B cell (primary cell): ENCODE measurements at places on chromosomes 6 and 20.

- no peak for DNase-seq
Observed at GRCh38 chr6:126180585-126180984, 159.3 kb upstream of the CENPW start.

- DNase-seq, result no peak
Observed at GRCh38 chr20:51703400-51704287, 64.5 kb downstream of the ATP9A start.

DNA sequence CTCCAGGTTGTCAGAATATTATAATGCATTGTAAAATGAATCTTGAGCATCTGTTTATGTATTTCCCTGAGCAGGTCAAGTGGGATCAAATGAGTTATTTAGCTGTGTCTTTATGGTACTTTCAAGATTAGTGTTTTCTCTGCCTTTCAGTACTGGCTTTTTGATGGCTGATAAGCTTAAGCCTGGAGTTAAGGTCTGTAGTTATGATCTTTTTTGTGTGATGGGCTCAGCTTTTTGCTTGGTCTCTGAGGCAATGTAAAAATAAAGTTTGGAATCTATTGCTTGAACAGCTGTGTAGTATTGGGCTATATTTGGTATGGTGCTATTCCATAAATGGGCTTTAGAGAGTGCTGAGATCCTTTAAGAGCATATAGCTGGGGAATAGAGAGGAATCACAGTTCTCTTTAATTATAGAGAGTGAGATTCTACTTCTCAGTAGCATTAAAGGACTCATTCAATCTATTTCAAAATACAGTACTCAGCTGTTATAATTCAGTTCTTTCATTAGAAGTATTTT is 40.7 kb downstream of the ZNF451 start:
- DNase-seq, result no peak

DNA sequence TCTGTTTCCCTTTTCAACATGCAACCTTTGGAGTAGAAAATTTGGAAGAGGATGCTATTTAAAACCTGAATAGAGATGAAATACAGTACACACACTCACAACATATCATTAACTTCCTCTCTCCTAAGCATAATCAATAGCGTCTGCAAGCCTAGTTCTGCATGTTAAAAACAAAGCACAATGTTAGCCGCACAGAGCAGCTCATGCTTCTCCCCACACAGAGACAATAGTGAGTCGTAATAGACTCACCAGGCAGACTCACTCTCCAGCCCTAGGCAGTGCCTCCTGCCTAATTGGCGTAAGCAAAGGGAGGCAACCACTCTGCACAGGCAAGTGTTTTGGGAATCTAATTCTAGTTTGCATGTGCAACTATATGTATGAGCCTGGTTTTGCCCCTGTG is 45.8 kb upstream of the ARID1B start:
- no peak for DNase-seq

DNA sequence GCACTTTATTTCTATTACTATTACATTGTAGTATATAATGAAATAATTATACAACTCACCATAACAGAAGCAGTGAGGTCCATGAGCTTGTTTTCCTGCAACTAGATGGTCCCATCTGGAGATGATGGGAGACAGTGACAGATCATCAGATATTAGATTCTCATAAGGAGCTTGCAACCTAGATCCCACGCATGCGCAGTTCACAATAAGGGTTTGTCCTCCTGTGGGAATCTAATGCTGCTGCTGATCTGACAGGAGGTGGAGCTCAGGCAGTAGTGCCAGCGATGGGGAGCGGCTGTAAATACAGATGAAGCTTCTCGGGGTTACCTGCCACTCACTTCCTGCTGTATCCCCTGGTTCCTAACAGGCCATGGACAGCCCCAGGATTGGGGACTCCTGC is 139.5 kb upstream of the TCF21 start:
- no peak for DNase-seq

- no peak for DNase-seq
Observed at GRCh38 chr6:21159465-21159864, 434.1 kb upstream of the SOX4 start.

DNA sequence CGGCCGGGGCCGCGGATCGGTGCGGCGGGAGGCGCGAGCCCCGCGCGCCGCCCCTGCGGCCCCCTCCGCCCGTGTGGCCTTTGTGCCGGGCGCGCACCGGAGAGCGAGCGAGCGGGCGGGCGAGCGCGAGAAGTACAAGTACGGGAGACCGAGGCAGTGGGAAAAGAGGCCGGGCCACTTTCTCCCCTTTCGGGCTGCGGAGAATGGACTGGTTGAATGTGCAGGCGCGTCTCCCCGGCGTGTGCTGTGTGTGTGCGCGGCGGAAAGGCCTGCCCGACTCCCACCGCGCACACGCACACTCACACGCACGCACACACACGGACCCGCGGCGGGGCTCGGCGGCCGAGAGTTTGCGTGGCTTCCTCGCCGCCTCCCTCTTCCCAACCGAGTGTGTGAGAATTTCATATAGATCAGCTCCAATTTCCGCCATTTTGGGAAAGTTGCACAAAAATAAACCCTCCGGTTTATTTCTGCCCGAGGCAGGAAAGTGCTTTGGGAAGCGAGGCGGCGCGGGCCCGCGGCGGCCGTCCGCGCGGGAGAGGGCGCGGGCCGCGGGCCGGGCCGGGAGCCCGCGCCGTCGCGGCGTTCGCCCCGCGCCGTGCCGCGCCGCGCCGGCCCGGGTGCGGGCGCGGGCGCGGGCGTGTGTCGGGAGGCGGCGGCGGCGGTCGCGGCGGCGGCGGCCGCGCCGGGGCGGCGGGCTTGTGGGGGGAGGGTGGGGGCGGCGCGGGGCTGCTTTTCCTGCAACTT is 1.1 kb downstream of the L3MBTL3 start:
- peak; percentile 75 for DNase-seq

DNA sequence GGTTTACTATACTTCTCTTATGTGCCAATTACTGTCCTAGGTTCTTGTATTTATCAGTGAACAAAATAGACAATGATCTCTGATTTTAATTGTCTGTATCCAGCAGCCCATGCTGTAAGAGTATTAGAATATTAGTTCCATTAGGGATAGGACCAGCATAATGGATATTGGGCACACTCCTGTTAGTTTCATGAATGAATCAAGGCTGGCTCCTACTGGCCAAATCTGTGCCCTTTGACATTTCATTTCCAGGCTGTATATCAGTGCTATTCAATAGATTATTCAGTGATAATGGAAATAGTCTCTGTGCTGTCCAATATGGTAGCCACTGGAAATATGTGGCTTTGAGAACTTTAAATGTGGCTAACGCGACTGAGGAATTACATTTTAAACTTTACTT is 1007.9 kb upstream of the FLRT3 start:
- no peak for DNase-seq

GRCh38 chr20:64108731-64109681 is 1.6 kb upstream of the NPBWR2 start:
- DNase-seq, result no peak

- no peak for DNase-seq
Observed at GRCh38 chr6:31631681-31632278, 11.3 kb downstream of the PRRC2A start.
